GM19239 (cell line): ENCODE measurements at places on chromosomes 6 and 20.

GRCh38 chr6:45574014-45574461, 196.3 kb upstream of the SUPT3H start:
- no peak for DNase-seq

DNA sequence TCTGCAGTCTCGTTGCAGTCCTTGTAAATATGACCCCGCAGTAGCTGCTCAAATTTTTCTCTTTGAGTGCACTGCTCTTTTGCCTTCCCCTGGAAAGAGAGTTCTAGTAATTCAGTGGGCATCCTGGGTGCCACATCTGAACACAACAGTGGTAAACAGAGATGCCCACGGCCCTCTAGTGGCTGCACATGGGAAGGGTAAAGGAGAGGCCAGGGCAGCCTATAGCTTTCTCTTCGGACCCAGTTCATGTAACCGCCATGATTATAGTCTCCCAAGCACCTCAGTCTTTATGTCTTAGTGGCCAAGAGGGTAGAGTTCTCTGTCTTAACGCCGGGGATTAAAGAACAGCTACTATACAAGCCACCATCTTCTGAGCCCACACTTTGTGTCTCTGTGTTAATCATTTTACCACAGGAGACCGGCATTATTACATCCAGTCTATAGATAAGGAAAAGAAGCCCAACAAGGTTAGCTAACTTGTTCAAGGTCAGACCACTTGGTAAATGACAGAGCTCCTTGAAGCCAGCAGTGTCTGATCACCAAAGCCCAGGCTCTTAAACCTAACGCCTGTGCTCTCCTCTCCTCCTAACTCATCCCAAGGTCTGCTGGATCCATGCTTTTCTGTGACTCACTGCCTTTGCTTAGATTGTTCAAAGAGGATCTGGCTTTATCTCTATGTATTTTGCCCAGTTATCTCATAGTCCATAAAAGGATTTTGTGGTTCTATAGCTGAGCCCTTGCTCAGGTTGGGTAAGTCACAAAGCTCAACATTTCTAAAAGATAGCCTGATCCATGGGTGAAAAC, 81.8 kb downstream of the ISM1 start:
- peak; percentile 31 for DNase-seq

DNA sequence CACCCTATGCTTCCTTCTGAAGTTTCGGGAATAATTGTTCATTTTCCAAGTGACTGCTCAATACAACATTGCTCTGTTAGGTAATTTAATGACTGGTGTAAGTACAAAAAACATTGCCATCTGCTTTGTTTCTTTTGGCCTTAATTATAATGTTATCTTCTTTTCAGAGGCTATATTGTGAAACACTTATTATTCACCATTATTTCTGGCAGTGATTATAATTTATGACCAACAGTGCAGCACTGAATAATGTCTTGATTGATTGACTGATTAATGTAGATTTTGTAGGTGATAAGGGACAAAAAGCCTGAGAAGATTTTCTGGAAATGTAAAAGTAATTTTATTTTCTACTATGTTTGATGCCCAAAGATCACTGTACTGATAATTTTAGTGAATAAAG, 377.7 kb downstream of the PLCB1 start:
- no peak for DNase-seq

GRCh38 chr6:20533746-20534294, 437 bp upstream of the CDKAL1 start:
- no peak for DNase-seq

GRCh38 chr6:25138233-25138933, 140.8 kb upstream of the CARMIL1 start:
- peak; percentile 60 for DNase-seq

GRCh38 chr20:51543422-51543788, 886 bp upstream of the NFATC2 start:
- no peak for DNase-seq

- DNase-seq = no peak
Observed at GRCh38 chr6:153989989-153990388, 49.1 kb upstream of the OPRM1 start.

DNA sequence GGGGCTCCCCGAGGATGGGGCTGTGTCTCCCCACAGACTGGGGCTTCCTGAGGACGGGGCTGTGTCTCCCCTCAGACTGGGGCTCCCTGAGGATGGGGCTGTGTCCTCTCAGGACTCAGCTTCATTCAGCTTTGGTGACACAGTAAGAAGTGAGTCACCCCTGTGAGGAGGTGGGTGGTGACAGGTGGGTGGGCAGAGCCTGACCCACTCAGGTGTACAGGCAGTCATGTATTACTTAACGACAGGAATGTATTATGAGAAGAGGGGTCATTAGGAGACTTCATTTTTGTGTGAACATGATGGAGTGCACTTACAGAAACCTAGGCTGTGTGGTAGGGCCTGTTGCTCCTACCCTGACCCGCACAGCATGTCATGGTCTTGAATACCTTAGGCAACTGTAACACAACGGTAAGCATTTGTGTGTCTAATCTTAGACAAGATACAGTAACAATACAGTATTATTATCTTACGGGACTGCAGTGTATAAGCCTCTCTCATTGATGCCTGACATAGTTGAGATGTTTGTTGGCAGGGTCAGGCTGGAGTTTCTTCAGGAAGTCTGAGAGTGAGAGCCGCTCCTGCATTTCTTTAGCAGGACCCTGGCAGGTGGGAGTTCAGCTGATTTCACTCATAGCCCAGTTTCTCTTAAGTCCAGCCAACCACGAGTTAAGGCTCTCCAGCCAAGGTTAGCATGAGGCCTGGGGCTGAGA, 10.9 kb upstream of the PGC start:
- no peak for DNase-seq

DNA sequence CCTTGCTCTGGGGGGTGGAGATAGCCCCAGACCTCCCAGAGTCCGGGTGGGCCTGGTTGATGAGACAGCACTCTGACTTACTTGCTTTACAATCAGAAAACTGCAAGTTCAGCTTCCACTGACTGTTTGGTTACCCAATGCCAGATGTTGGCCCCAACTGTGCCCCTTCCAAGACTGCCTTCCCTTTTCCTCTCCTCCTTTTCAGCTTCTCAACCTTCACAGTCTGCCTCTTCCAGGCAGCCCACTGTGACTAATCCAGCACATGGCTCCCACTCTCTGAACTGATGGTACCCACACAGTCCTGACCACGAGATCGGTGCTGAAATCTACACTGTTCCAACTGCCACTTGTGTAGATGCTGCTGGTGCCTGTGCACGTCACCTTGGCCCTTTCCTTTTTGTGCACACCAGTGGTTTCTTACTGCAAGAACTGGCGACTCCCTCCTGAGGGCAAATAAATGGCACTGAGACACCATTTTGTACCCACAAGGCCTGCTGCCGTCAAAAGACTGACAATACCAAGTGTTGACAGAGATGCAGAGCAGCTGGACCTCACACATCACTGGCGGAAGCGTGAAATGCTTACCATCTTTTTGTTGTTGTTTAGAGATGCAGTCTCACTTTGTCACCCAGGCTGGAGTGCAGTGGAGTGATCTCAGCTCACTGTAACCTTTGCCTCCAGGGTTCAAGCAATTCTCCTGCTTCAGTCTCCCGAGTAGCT, 1.8 kb upstream of the ARFGAP1 start:
- no peak for DNase-seq

DNA sequence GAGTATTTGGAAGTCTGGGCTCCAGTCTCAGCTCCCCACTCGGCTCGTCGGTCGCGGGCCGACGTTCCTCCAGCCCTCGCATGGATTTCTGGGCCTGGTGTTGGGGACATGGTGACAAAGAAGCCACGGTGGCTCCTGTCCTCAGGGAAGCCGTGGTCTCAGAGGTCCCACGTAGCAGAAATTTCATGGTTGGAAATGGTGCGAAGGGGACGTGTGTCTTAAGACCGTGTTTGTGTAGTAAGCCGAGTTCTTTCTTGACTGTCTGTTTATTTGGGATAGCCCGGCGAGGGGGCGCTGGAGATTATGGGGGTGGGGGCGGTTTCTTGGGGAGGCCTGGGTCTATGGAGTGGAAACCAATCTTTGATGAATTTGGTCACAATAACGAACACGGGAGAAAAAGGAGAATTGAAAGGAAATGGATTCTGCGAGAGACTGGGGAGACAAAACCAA, 23.5 kb upstream of the MAP3K7 start:
- DNase-seq = no peak

DNA sequence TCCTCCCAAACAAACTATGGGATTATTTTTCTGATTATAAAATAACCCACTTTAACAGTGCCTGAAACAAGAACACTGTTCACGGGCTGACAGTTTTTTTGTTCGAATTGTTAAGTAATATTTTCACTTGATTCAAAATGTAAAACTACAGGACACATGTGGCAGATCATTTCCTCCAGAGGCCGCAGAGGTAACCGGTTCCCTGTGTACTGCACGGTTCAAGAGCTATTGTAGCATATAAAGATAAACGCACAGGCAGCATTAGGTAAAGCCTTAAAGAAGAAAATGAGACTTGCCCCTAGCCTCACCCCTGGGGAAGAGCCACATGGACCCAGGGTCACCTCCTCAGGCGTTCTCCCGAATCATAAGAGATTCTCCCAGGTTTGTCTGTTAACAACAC, 181.3 kb upstream of the AFDN start:
- DNase-seq = no peak

DNA sequence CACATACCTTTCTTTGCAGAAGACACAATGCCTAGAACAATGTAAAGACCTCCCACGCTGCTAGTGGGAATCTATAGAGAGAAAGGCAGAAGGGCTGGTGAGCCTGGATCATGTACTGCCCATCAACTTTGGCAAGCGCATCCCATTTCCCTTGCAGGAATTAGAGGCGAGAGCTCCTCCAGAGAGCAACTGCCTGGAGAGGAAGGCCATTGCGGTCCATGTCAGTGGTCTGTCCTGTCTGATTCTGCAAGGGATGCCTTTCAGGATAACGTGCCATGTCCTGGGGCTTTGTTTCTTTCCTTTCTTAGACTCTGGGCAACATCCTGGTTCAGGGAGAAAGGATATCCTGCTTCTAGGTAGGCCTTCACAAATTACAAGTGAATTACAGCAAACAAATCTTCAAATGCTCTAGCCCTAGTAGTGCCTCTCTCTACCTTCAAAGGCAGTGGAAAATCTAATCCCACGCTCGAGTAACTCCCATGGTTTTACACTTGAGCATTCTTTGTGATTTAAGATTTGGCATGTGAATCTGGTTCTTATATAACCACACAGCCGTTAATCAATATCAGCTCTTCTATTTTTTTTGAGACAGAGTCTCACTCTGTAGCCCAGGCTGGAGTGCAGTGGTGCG, 38.5 kb downstream of the GCNT2 start:
- DNase-seq = no peak

GRCh38 chr6:445571-446417, 54.2 kb downstream of the IRF4 start:
- no peak for DNase-seq

- DNase-seq = no peak
Observed at GRCh38 chr6:148085631-148086331, 256.9 kb upstream of the SASH1 start.

GRCh38 chr6:158038291-158039177, 56.9 kb downstream of the SYNJ2 start:
- no peak for DNase-seq
